Stimulated activated CD8-positive, alpha-beta memory T cell treated with anti-CD3 and anti-CD28 coated beads, Interleukin-7, amount 100 ng/mL, for 4 hours (primary cell): ENCODE measurements at places on chromosomes 5 and 9.

DNA sequence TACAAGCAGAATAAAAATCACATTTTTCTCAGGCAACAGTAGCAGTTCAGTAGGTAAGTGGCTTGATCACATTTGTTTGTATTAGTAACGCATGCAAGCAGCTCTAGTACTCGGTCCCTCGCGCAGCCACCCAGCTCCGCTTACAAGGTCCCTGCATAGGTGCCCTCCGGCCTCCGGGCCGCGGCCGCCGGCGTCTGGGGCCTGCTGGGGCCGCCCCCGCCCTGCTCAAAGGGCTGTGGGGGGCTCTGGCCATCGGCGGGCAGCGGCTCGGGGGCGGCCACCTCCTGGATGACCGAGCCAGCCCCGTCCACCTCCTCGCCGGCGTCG is 50.2 kb upstream of the UBAC1 start:
- DNase-seq, result no peak

- DNase-seq, result peak; percentile 54
Measured at GRCh38 chr5:139844472-139845145, 49.0 kb downstream of the PSD2 start.

DNA sequence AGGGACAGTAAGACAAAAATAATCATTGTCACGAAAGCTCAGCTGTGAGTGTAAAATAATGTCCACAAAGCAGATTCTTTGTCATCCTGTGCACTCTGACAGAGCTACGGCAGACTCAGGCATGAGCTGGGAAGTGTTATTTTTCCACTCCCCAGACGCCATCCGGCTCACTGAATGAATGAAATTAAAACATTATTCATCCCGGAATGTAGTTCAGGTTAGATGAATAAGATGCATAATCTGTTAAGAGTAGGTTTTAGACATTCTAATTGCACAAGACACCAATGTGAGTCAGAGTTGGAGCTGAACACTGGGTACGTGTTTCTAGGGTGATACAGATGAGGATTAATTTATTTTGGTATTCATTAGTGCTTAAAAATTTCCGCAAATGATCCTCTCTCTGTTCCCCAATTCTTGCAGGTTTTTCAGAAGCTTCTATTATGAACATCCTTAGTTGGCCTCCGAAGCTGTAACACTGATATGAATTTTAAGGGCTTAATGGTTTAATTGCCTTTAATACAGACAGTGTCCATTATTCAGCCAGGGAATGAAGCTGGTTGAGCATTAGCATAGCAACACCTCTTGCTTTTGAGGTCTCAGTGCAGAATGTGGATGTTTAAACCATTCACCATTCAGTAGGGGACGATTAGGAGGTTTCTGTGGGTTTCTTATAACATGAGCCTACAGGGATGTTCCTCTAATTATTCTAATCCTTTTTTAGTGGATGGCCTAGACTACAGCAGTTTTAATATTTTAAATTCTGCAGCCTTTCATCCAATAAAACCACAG is 65.6 kb upstream of the FRRS1L start:
- no peak for DNase-seq

DNA sequence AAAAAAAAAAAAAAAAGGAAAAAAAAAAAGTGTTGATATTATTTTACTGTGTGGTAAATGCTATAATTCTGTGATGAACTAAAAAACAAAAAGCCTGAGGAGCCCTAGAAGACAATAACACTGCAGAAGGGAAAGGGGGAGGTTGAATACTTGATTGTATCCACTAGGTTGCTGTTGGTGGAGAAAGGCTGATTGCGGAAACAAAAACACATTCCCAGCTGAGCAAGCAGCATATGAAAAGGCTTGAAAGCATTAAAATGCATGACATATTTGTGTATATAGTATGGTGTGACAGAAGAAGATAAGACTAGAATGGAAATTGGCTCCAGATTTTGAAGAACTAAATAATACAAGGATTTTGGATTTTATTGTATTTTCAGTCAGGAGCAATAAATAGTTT is 8.9 kb downstream of the RABGAP1 start:
- no peak for DNase-seq

DNA sequence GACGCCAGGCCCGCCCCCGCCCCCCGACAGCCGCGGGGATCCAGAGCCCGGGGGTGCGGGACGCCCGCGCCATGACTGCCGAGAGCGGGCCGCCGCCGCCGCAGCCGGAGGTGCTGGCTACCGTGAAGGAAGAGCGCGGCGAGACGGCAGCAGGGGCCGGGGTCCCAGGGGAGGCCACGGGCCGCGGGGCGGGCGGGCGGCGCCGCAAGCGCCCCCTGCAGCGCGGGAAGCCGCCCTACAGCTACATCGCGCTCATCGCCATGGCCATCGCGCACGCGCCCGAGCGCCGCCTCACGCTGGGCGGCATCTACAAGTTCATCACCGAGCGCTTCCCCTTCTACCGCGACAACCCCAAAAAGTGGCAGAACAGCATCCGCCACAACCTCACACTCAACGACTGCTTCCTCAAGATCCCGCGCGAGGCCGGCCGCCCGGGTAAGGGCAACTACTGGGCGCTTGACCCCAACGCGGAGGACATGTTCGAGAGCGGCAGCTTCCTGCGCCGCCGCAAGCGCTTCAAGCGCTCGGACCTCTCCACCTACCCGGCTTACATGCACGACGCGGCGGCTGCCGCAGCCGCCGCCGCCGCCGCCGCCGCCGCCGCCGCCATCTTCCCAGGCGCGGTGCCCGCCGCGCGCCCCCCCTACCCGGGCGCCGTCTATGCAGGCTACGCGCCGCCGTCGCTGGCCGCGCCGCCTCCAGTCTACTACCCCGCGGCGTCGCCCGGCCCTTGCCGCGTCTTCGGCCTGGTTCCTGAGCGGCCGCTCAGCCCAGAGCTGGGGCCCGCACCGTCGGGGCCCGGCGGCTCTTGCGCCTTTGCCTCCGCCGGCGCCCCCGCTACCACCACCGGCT is 1.0 kb downstream of the FOXE1 start:
- DNase-seq, result no peak

DNA sequence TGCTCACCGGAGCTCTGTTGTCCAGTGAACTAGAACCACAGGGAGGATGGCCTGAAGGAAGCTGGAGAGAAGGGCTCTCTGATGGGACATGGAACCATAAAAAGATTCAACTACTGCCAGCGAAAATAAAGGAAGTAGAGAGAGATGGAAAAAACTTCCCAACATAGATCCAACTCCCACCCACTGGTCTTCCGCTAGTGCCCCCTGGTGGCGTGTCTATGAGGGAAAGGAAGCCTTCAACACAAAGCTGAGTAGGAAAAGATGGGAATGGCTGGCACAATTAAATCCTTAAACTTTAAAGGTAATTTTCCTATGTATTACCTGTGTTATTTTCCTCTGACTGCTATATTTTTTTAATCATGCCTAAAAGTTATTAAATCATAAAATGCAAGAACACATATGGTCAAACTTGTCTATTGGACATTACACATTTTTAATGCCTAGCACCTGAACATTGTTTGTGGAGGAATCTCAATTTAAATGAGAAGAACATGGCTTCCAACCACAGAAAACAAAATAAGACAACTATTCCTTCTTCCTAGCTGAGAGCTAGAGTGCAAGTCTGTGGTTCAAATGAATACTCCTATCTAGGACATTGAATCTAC is 51.5 kb downstream of the CEP120 start:
- no peak for DNase-seq

GRCh38 chr9:89484475-89485404 is 13.2 kb downstream of the SEMA4D start:
- DNase-seq, result no peak

DNA sequence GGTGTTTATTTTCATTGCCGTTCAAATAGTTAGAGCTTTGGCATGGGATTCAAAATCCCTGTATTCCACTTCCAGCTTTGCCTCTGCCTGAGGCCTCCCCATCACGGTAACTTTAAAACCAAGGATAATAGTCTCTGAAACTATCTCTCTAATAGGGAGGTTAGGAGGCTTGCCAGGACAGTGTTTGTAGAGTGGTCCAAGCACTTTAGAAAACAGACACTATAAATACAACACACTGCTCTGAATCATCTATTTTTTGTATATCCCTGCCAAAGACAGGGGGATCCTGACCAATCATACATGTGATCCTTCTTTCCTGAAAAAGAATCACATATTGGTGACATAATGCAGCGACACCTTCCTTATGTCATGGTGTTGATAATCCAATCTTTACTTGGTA is 326.8 kb downstream of the BNC2 start:
- no peak for DNase-seq

DNA sequence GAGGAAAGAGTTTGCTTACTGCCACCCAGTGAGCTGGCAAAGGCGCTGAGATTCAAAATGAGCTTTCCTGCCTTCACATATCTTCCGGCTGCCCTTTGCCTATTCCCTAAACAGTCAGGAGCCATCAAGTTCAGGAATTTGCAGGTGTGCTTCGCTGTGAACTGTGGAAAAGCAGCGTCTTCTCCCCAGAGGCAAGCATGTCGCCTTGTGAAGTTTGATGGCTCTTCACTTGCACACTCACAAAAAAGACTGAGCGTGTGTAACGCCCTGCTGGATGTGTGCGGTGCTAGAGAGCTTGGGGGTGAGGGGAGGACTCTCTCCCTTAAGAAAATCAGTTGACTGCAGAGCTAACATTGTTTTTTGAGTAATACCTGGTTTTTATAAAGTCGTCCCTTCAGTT is 288.7 kb downstream of the DOCK8 start:
- no peak for DNase-seq

- DNase-seq, result no peak
Measured at GRCh38 chr5:59367791-59368394, 525.6 kb downstream of the PDE4D start.

DNA sequence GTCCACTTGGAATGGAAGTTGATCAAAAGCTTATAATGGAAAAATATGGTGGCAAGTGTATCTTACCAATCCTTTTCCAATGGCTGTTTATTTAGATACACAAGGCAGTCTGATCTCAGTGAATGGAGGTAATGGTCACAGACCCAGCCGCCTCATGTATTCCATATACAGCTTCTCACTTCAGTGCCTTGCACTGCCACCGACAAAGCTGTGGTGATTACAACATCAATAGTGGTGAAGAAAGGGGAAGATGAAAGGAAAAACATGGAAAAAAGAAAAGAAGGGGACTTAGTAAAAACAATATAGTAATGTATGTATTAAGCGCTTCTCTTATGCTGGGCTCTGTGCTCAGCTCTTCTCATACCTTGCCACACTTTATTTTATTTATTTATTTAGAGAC is 297.3 kb upstream of the RASA1 start:
- DNase-seq, result no peak

DNA sequence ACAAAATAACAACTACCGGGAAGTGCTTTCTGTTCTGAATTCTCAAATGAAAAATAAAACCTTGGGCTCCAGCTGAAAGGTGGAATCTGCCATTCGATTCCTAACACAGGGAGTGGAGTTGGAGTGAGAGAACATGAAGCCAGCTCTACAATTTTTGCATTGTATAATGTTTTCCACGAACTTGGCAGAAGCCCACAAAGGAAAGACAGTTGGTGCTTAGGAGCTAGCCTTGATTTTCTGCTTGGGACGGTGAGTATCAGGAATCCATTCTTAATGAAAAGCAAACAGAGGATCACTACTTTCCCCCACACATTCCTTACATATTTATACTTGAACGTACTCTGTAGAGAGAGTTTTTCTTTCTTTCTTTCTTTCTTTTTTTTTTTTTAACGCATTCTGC is 74.2 kb upstream of the FBXL7 start:
- DNase-seq, result no peak

DNA sequence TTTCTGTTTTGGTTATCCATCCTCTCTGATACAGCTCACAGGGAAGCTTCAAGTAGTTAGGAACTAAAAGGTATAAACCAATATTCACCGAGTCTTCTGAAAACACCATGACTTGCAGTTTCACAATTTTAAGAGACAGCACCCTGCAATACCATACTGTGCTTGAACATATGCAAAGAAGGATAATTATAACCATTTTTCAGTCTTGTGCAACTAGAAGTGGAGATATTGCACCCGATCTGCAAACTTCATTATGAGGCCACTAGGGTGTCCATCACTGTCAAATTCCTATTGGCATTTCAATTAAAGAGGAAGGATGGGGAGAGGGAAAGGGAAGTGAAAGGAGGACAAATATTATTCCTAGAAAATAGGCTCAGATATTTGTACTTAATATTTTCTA is 32.4 kb upstream of the CEP120 start:
- no peak for DNase-seq

DNA sequence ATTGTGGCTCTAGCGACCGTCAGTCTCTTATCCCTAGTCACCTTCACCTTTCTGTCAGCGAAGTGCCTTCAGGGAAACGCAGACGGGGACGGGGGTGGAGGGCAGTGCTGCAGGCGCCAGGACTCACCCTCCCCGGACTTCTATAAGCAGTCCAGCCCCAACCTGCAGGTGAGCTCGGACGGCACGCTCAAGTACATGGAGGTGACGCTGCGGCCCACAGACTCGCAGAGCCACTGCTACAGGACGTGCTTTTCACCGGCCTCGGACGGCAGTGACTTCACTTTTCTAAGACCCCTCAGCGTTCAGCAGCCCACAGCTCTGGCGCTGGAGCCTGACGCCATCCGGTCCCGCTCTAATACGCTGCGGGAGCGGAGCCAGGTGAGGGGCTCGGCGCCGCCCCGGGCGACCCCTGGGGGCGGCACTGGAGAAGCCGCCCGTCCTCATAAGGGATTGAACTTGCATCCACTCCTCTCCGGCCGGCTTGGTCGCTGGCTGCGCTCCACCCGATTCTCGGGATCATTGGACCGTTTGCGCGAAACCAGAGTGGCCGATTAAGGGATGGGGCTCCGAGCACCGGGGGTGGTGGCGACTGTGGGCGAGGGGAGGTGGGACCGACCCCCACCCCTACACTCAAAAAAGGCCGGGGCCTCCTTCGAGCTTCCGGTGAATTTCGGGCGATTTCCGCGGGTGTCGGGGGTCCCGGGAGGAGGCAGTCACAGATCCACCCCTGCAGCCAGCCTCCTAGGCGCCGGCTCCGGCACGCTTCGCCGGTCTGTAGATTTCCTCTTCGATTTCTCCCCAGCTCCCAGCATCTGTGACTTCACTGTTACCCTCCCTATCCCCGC is 2.7 kb downstream of the PCDHGC5 start:
- no peak for DNase-seq

DNA sequence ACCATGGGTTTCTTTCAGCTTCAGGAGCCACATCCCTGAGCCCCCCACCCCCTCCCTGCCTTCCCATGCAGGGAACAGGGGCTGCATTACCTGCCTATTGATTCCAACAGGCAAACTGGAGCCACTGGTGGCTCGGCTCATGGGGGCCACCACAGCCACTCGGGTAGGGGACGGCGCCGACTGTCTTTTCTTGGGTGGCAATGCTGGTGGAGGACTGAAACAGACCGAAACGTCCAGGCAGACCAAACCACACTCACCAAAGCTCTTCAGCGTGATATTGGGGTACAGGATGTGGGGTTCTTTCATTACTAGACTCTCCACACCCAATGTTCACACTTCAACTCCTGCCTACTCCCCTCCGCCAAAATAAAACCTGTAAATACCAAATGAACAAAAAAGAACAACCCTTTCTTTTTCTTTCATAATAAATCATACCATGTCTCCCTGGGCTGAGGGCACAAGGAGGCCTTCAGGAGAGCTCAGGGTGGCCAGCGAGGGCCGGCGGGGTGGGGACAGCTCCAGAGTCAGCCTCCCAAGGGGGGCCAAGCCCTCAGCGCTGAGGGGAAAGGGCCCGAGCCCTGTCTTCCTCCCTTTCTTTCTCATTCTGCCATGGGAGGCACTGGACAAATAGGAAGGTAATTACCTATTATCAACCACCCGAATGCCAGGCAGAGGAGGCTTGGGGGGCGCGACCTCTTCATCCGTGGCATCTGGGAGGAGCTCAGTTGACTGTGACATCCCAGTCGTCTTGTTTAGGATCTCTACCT is 83.3 kb downstream of the PRRT1B start:
- no peak for DNase-seq
